Esophagus squamous epithelium (tissue), 5 donors: ENCODE measurements at places on chromosomes 2 and 18.

- no peak for DNase-seq
Observed at GRCh38 chr2:74162951-74163350, 15.2 kb upstream of the BOLA3 start.

GRCh38 chr2:207929923-207930322 lies 95.4 kb downstream of the PLEKHM3 start:
- DNase-seq = no peak

DNA sequence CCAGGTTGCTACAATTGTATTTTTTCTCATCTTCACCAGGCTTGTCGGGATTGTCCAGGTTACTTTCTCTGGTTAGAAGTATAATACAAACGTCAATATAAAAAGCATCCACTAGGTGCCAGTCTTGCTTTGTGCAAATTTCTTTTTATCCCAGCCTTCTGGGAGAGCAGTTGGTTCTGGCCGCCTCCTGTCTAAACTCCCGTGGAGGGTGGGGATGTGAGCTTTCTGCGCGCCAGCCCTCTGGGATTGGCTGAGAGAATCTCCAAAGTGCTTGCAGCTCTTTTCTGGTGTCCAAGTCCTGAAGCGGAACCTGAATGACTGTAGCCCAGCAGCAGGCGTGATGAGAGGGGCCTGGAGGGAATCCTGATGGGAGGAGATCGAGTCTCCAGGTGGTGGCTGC lies 22.4 kb upstream of the TOGARAM2 start:
- DNase-seq = no peak

DNA sequence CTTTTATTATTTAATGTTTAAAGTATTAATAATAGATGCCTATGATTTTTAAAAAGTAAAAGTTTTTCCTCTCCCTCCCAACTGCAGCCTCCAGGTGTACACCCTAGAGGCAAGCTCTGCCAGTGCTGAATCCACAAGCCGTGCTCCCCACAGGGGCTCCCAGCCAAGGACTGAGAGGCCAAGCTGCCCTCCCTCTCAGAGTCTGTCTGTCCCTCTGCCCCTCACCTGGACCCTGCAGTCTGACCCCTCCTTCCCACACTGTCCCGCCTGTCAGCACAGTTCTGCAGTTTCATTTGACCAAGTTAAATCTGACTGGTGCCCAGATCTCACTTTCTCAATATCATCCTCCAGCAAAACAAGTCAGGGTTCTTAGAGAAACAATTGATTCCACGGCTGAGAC lies 14.8 kb upstream of the PROC start:
- DNase-seq = no peak

GRCh38 chr18:79576686-79577351 lies 102.8 kb upstream of the CTDP1 start:
- DNase-seq = no peak

DNA sequence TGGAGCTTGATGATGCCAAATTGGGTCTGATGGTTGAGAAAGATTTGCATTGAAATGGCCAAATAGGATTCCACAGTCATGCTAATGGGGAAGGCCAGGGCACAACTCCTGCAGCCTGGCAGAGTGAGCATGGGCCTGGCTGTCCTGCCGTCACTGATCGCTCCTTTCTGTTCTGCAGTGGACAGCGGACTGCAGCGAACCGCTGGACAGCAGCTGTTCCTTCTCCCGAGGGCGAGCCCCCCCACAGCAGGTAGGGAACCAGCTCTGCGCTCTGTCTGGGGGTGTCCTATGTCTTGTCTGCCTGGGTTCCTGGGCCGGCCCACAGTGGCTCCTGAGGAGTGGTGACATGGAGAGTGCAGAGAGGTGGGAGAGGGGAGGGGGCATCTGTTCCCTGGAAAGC lies 97.6 kb downstream of the CTIF start:
- DNase-seq = no peak
